ENCODE measurements at places on chromosomes 12 and 14.

GRCh38 chr14:55977392-55978150, 140.6 kb upstream of the PELI2 start:
- no peak for DNase-seq

- DNase-seq, result no peak
These were observed 1052.1 kb downstream of the TMEM121 start for GRCh38 chr14:106578481-106578880.

- DNase-seq, result peak; percentile 41
These were observed 925 bp downstream of the DICER1 start for GRCh38 chr14:95156161-95157047.

- DNase-seq, result no peak
These were observed 174.7 kb downstream of the SSPN start for GRCh38 chr12:26370098-26370497.

- DNase-seq, result no peak
These were observed 166.3 kb upstream of the PTPRQ start for GRCh38 chr12:80277732-80278131.

DNA sequence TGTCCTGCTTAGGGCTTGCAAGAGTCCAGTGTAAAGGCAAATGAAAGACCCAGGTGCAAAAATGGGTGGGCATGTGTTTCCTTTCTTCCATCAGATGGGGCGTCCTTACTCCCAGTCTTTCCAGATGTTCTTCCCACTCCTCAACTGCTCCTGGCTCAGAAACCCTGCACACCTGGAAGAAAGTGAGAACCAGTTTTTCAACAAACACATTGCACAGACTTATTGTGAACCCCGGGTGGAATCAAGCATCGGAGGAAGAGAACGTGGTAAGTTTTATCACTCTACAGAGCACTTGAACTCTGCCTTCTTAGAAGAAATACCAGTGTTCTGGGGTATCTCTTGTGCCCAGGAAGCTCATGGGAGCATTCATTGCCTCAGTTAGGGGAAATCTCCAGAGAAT, 93.3 kb downstream of the TMX1 start:
- DNase-seq, result no peak

GRCh38 chr12:120453977-120454376, 7.7 kb downstream of the GATC start:
- no peak for DNase-seq

- no peak for DNase-seq
These were observed 271 bp upstream of the PSEN1 start for GRCh38 chr14:73136085-73136386.

DNA sequence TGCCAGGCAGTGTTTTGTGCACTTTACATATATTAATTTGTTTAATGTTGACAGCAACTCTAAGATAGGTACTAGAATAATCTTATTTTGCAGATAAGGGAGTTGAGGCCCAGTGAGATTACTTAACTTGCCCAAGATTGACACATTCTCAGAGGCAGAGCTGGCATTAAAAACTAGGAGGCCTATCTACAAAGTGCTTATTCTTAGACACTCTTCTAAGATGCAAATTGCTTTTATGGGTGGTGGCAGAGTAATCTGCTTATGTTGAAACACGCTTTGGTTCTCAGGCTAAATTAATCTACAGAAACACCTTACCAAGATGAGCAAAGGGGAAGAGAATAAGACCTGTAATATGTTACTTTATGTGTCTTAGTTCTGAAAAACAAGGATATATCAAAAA, 7.2 kb downstream of the MGP start:
- no peak for DNase-seq

GRCh38 chr12:46265102-46265501, 3.7 kb downstream of the SLC38A1 start:
- DNase-seq, result no peak

All from BE2C (cell line).